Left hindlimb (tissue), 1 donor: ENCODE measurements at places on chromosomes 12 and 14.

- DNase-seq = no peak
These were observed 7.4 kb downstream of the PKP2 start for GRCh38 chr12:32889011-32889760.

DNA sequence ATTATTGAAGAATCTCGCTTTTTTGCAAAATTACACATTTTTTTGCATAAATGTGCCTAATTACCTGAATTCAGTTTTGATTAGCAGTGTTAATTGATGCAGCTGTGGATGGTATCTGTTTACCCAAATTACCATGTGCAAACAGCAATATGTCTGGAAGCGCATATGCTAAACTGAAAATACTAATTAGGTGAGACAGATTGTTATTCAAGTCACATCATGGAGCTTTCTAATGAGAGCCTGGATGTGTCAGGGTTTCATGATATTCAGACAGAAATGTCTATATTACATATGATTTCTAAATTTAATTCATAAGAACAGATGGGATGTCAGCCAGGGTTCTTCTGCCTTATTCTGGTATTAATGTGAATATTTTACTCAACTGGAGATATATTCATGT, 74.9 kb downstream of the RMST start:
- no peak for DNase-seq

DNA sequence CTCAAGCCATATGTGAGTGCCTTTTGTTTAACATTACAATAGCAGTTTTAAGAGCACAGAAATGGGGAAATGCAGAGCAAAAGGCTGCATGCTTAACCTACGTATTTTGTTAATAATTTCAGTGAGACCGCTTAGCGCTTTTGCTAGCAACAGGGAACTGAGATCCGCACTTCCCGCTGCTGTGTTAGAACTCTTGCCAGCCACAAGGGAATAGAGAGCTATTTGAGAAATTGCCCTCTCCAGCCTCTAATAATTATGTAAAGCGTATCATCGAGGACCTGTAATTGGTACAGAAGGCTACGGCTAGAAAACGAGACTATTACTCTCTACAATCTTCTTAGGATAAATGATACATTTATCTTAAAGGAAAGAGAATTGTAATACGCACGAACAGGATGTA, 205.2 kb upstream of the GRIP1 start:
- DNase-seq = no peak

DNA sequence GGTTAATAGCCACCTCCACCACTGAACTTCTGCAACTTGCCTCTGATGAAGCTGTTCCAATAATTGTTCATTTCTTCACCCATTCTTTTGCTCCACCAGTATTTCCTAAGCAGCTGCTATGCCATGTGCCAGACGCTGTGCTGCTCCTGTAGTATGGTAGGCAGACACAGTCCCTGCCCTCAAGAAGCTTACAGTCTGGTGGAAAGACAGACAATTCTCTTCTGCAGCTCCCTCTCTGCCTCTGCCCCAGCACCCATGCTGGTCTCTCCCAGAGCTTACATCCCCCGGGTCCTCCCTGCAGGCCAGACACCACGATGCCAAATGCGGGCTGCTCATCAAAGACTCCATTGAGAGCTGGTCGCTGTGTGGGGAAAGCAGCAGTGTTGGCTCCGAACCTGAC, 111.6 kb upstream of the ESRRB start:
- no peak for DNase-seq

DNA sequence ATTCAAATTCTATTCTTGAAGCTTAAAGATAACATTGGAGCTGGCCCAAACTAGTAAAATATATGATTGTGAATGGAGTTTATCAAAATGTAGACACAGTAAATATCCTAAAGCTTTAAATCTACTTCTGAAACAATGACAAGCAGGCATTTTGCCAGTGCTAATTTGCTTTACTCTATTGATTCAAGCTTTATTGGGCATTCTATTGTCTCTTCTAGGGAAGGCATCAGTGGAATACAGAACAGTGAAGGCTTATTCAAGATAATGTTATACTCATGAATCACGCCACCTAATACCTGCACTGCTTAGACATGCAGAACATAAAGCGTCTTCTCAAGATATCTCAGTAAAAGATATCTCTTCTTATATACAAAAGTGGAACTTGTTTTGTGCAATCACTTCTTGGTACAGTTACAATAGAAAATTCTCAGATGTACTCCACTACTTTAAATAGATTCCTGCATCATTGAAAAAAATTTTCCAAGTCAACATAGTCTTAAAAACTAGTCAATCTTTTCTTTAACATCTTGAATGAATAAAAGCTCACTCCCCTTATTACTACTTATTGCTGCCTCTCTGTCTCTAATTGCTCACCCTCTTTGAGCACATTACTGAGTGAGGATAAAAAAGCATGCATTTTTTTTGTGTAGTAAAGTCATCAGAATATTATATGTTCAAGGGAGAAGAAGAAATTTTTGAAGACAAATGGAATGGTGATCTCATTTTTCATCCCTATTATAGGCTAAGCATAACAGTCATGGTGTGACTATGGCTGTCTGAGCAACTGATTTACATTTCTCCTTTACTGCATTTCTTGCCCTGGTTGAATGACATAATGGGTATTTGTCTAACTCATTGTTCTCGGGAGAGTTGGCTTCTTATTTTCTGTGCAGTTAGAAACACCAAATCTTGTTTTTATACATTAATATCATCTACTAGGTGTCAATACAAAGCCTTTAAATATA, 98.0 kb upstream of the E2F7 start:
- no peak for DNase-seq

- DNase-seq = no peak
These were observed 1.6 kb upstream of the CLEC14A start for GRCh38 chr14:38257507-38257906.

GRCh38 chr12:617304-617915, 45.8 kb downstream of the NINJ2 start:
- DNase-seq = no peak

DNA sequence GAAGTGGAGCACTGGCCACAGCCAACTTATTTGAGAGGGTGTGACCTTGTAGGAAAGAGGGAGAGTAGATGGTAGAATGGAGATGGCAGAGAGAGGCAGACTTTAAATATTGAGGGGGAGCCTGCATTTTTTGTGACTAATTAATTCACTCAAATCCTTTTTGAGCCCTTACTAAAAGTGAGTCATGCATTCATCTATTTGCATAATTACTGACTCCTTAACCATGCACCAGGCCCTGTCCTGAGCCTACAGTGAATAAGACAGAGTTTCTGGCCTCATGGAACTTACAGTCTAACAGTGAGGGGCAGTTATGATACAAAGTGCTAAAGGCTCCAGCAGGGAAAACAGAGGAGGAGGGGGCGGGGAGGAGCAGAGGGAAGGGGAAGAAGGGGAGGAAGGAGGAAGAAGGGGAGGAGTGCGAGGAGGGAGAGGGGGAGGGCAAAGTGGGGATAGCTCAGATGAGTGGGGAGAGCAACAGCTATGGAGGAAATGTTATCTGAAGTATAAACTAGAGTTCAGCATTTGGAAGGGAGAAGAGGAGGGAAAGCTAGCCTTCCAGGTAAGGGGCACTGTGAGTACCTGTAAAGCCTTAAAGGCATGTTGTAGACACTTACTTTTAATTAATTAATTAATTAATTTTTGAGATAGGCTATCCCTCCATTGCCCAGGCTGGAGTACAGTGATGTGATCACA, 7.5 kb upstream of the CTDSP2 start:
- no peak for DNase-seq

- DNase-seq = no peak
These were observed 1018.5 kb downstream of the LRFN5 start for GRCh38 chr14:42624980-42625761.

GRCh38 chr14:93245764-93246420, 38.8 kb downstream of the UBR7 start:
- DNase-seq = no peak

DNA sequence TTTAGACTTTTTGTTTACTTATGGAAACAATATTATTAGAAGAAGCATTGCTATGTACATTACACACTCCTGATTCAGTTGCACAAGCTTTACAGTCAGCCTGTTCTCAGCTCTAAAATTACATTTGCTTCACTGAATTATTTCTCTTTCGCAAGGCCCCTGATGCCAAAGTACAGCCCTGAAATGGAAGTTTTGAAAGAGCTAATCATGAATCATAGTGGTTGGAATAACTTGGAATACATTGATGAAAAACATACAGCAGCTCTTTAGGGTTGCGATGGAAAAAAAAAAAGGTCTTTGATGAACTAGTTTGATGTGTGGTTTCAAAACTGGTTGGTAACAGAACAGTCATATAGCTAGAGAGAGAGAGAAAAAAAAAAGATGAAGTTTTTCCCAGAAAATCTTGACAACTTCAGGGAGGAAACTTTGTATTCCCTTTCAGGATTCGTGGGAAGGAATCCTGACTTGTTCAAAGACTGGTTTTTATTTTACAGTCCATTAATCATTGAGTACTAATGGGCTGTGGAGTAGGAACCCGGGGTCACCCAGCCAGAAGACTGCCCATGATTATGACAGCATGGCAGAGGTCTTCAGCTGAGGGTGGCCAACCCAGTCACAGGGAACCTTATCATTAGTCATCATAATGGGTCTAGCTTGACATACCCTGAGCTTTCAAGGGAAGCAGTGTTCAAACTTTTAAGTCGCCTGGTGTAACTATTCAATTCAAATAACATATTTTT, 460.1 kb downstream of the NAV3 start:
- DNase-seq = no peak

DNA sequence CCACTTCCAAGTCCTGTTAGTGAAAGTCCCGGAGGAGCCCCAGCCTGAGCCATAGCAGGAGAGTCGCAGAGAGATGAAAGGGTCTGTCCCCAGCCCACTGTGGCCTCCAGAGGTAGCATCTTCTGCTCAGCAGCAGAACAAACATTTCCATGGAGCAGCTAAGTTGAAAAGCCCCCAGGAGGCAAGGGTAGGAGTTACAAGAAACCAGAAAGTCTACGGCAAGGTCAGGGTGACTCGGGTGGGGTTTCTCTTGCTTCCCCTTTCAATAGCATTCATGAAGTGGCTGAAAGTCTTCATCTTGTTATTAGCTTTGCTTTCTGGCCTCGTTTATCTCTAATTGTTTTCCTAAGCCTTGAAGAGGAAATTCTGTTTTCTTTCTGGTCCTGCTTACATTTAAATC, 151.2 kb upstream of the DIO3 start:
- no peak for DNase-seq

- DNase-seq = no peak
These were observed 415.4 kb downstream of the DPF3 start for GRCh38 chr14:72478471-72478893.
